DMS79 treated with DMSO at 0.1 percent for 48 hours (cell line): ENCODE measurements at places on chromosomes 12 and 14.

GRCh38 chr12:124568431-124569374 lies 1.3 kb upstream of the NCOR2 start:
- peak; percentile 86 for DNase-seq

- no peak for DNase-seq
These were observed 52.0 kb upstream of the RIMBP2 start for GRCh38 chr12:130768120-130768519.

DNA sequence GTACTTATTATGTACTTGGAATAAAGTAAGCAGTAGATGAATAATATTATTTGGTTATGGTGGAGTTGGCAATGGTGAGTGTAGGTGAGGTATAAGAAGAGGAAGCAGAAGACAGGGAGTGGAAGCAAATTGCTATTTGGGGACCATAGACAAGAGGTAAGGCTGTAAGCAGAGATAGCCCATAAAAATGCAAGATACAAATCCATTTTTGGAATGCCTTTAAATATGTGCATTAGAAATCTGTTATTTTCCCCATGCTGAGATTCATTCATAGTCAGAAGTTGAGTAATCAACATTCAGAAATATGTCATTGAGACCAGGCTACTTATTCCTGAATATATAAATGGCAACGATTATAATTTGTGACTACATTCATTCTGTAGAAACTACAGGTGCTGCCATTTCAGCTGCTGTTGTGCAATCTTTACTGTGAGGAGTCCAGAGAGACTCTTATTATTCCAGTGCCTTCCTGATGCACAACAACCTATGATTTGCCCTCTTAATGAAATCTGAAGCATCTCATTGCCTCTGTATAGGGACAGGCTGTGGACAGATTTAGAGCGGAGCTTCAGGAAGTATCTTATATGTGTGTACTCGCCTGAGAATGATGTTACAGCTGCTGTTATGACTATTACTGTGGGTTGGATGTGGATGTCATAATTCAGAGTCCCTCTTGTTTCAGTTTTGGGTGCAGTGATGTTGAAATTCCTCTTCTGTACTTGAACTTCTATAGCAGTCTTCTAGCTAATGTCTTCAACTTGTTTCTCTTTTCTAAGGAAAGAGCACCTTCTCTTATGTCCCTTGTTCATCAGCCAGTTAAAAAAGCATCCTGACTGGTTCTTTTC lies 173.8 kb downstream of the NAV3 start:
- no peak for DNase-seq

DNA sequence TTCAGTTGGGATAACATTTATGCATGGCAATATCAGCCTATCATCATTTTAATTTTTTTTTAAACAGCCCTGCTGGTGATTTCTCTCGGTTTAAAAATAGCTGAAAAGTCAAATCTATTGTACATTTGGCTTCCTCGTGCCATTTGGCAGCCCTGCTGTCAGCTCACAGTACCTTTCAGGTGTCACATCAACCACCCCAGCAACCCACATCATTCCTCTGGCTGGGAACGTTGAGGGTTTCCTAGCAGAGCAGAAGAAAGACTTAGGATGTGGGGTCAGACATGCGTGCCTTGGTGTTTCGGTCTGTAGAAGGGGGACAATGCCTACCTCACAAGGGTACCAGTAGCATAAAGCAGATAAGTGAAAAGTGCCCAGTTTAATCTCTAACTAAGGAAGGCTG lies 15.8 kb downstream of the PEBP1 start:
- DNase-seq: no peak

DNA sequence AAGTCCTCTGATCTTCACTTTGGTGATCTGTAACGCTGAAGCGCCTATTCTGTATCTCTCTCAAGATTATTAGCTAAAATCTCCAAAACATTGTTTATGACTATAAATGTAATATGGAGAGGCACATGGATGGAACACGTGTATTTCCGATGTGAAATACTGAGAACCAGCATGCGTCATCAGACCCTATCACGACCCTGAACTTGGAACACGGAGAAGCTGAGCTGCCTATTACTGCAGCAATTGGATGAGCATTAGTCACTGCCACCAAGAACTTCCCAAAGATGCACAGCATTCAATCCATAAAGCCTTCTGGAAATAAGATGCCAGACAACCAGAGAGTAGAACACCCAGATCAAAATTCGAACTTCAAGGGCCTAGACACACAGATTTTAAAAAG lies 61.9 kb downstream of the PRKAB1 start:
- DNase-seq: no peak

- DNase-seq: no peak
These were observed 193.8 kb downstream of the TMTC2 start for GRCh38 chr12:82880442-82880901.

DNA sequence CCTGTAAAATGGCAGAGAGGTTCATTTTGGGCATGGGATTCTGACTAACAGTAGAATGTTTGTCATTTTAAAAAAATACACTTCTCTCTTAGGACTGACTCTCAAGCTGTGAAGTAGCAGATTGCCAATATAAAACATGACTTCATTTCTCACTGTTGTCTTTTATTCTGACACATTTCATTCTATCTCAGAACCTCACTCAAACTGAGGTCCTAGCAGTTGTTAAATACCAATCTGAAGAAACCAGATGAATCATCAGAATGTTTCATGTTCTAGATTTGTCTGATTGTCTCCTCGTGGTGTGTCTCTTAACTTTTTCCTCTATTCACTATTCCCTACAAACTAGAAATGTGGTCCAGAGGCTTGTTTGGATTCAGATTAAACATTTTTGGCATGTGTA lies 276.5 kb upstream of the NPAS3 start:
- no peak for DNase-seq

GRCh38 chr14:103247169-103247606 lies 86.8 kb upstream of the EIF5 start:
- DNase-seq: no peak

DNA sequence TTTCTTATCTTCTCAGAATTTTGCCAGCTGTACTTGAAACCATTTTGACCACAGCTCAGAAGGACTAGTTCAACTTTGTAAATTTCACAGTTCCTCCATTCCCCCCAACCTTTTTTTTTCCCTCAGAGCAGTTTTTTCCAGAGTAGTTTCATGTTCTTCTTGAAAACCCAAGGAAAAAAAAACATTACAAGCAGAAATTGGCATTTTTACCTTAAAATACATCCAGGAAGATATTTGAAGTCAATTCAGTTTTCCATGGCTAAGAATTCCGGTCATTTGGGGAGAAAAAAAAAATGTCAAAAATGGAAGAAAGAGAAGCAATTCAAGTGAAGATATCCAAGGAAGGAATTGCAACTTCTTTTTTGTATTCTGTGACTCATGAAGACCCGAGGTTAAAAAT lies 39.5 kb downstream of the SYNE2 start:
- DNase-seq: no peak

GRCh38 chr14:72904840-72905561 lies 11.1 kb upstream of the DPF3 start:
- peak; percentile 85 for DNase-seq

GRCh38 chr14:95541932-95542930 lies 7.4 kb downstream of the GLRX5 start:
- DNase-seq: no peak

- DNase-seq: peak; percentile 92
These were observed 4.3 kb downstream of the IRF2BPL start for GRCh38 chr14:77024171-77024691.

DNA sequence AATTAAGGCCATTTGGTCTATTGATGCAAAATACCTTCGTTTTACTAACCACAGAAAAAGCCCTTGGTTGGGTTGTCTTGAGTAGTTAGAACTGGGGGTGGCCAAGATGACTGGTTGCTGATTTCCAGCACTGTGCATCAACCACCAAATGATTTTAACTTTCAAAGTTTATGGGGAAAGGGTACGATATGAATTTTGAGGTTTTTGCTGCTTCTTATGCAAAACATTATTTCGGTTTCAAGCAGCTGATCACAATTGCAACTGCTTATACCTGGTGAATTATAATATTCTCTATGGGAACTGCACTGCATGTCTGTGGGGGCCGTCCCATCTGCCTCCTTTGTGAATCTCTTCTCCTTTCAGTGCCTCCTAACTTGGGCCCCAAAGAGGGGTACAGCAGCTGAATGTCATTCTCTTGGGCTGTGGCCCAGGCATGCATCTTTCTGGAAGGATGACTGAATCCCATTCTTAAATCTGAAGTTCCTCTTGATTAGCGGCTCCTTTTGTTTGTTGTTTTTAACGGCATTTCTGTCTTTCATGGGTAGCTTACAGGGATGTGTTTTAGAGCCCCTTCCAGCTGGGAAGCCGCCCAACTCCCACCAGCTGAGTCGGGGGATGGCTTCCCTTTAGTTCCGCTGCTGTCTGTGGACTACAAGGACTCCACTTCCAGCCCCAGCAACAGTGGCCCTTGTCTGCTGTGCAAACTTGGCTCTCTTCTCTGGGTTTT lies 479.8 kb downstream of the ZFP36L1 start:
- no peak for DNase-seq

- DNase-seq: peak; percentile 84
These were observed at the start of gene CACNB3 for GRCh38 chr12:48817873-48818830. TSS of gene CACNB3 (plus strand) at chr12:48818496. CDS start at chr12:48818930, 434 bp downstream.

- DNase-seq: no peak
These were observed 149.5 kb downstream of the STXBP6 start for GRCh38 chr14:24900269-24901100.

DNA sequence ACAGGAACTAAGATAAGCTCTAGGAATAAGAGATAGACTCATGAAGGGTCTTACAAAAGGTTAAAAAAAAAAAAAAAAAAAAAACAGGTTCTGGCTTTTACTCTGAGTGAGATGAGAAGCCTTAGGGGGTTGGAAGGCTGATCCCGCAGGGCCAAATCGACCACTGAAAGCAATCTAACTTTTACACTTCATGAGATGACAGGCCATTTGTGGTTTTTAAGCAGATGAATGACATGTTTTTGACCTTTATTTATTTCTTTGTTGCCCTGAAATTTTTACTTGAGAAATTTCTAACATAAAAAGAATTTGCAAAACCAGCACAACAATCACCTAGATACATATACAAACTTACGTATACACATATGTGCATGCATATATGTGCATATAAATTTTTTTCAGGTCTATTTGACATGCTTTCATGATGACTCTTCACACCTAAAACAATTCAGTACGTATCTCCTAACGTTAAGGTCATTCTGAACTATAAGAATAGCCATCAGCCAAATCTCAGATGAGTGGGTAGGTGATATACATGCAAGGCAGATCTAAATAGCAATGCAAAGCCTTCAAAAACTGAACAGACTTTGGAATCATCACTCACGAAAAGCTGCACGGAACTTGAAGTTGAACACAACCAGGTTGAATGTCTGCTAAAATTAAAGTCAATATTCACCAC lies 87.0 kb downstream of the R3HDM2 start:
- no peak for DNase-seq

- no peak for DNase-seq
These were observed 71.6 kb upstream of the STXBP6 start for GRCh38 chr14:25121337-25122129.

- no peak for DNase-seq
These were observed 42.7 kb upstream of the TBPL2 start for GRCh38 chr14:55482936-55483605.

GRCh38 chr14:37262649-37263048 lies 64.9 kb downstream of the MIPOL1 start:
- DNase-seq: no peak

- no peak for DNase-seq
These were observed 17.9 kb downstream of the HRK start for GRCh38 chr12:116863275-116863767.

GRCh38 chr12:119158402-119158801 lies 20.3 kb upstream of the HSPB8 start:
- no peak for DNase-seq

DNA sequence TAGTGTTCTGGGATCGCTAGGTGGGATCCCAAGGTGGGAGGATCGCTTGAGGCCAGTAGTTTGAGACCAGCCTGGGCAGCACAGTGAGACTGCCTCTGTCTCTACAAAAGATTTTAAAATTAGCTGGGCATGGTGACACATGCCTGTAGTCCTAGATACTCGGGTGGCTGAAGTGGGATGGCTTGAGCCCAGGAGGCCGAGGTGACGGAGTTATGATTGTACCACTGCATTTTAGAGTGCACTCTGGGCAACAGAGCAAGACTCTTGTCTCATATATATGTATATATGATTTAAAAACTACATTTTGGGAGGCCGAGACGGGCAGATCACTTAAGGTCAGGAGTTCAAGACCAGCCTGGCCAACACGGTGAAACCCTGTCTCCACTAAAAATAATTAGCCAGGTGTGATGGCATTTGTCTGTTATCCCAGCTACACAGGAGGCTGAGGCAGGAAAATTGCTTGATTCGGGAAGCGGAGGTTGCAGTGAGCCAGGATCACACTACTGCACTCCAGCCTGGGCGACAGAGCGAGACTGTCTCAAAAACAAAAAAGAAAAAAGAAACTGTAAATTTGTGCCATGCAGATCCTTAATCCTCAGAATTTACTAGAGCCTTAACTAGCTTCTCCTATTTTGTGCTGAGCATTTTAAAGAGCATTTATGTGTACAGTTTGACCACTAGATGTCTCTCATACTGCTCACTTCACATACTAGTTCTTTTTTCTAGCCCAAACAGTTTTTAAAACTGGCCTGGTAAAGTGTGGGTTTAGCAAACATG lies 114.8 kb downstream of the MON2 start:
- peak; percentile 10 for DNase-seq

- DNase-seq: no peak
These were observed 9.2 kb upstream of the GPX2 start for GRCh38 chr14:64951724-64952123.

- no peak for DNase-seq
These were observed 16.2 kb downstream of the NOXRED1 start for GRCh38 chr14:77407158-77407557.

- DNase-seq: no peak
These were observed 72.5 kb downstream of the ITPK1 start for GRCh38 chr14:93042968-93043940.

- no peak for DNase-seq
These were observed 178.5 kb upstream of the OR4E1 start for GRCh38 chr14:21852061-21852664.

- DNase-seq: no peak
These were observed 4.7 kb upstream of the ITGA5 start for GRCh38 chr12:54423816-54424150.

- DNase-seq: peak; percentile 86
These were observed 11.9 kb downstream of the ANKRD13A start for GRCh38 chr12:110010853-110011723.

DNA sequence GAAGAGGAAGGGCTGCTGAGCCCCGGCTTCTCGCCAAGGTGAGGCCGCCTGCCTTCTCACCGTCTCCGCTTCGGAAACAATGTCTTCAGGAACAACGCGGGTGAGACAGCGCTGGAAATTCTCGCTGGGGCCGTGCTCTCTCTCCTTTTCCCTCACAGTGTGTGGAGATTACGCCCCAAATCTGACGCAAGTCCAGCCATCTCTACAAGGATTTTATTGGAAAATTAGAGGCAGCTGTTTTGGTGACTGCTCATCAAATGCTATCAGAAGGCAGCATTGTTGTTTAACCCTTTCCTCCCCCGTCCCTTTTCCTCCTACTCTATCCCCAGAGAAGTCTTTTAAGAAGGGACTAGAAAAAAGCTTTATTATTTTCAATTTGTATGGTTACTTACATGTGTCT lies 53.5 kb downstream of the PIWIL1 start:
- no peak for DNase-seq

- no peak for DNase-seq
These were observed 209.7 kb upstream of the ATP2B1 start for GRCh38 chr12:89918172-89918846.
